Stimulated activated CD4-positive, alpha-beta T cell treated with anti-CD3 and anti-CD28 coated beads, Interleukin-1b, Interleukin-23, amount 100 ng/mL, for 48 hours (primary cell): ENCODE measurements at places on chromosomes 1 and 21.
A peak's percentile ranks its signal among the peaks of the same experiment; 100 is the strongest.

GRCh38 chr21:46323227-46323709, 402 bp downstream of the C21orf58 start:
- peak; percentile 28 for DNase-seq

DNA sequence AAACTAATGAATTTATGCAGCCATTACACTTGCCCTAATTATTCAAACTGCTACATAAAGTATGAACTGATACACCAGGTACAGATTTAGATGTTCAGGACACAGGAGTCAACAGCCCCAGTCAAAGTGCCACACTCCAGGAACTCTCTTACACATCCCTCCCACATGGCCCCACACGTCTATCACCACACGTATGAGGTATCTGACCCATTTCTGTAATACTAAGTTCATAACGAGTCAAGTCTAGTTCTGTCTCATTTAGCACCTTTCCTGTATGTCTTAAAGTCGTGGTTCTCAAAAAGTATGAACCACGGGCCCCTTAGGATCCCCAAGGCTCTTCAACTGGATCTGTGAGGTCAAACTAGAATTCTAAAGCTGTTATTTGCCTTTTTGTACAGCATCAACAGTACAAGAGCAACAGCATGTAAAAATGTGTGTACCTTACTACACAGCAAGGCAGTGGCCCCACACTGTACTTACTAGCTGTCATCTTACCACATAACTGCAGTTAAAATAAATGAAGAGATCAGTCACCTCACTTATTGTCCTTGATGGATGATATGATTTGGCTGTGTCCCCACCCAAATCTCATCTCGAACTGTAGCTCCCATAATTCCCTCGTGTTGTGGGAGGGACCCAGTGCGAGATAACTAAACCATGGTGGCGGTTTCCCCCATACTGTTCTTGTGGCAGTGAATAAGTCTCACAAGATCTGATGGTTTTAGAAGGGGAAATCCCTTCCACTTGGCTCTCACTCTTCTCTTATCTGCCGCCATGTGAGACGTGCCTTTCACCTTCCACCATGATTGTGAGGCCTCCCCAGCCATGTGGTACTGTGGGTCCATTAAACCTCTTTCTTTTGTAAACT, 42.6 kb downstream of the SIPA1L2 start:
- peak; percentile 66 for DNase-seq

DNA sequence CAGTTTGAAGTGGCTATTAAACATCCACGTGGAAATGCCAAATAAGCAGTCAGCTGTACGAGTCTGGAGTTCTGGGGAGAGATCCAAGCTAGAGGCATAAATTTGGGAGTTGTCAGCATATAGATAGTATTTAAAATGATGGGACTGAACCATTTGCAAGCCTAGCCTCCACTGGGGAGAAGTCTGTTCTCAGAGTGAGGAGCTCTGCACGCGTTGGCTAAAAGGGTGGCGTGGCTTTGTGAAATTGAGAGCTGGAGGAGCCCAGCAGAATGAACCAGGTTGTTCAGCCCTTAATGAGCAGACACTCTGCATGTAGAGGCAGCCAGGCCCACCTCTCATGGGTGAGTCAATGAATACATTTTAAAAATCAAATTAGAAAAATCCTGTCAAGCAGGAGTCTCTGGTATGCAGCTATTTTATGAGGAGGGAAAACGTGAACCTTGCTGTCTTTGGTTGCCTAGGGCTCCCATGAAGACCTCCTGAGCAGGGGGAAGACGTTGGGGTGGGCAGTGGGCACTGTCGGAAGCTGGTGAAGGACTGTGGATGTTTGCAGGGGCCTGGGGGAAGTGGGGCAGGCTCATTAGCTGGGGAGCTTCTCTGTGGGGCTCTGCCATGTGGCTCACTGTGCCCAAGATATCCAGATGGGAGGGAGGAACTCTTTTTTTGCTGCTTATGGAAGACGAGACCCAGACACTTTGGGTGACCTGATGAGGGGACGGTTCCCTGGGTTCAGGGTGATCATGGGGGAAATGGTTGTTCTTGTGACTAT, 18.8 kb downstream of the TMCC2 start:
- DNase-seq, result no peak

DNA sequence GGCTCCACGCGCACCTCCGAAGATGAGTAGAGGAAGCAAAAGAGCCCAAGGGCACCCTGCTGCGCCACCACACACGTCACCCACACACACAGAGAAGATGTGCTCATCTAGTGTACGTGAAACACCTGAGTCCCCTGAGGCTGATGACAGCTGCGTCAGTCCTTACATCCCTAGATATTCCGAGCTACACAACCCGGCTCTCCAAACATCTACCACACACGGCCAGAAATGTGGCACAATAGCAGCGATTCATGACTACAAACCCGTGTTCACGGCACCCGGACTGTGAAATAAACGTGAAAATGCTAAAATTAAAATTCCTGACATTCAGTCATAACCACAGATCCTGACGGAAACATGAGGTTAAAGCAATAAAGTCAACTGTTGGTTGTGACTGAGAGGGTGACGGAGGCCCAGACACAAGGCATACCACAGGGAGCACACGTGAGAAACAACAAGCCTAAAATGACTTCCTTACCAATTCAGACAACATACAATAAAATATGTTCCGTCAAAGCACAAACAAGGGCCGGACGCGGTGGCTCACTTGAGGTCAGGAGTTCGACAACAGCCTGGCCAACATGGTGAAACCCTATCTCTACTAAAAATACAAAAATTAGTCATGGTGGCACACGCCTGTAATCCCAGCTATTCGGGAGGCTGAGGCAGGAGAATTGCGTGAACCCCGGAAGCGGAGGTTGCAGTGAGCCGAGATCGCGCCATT, 7.3 kb downstream of the SSU72 start:
- DNase-seq, result no peak

DNA sequence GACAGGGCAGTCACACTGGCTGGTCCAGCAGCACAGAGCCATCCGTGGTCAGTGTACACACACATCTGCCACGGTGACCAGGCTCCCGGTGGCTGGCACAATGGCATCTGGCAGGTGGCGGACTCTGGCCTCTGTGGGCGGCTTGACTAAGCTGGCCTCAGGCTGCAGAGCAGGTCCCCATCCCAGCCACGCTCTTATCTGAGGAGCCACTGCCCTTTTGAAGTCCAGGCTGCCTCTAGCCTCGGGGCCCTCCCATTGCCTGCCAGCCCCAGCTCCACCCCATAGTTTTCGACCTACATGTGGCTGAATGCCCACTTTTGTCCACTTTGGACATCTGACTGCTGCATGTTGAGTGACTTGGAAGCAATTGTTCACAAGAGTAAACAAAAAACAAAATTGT, 29.9 kb upstream of the EDN2 start:
- DNase-seq, result no peak

DNA sequence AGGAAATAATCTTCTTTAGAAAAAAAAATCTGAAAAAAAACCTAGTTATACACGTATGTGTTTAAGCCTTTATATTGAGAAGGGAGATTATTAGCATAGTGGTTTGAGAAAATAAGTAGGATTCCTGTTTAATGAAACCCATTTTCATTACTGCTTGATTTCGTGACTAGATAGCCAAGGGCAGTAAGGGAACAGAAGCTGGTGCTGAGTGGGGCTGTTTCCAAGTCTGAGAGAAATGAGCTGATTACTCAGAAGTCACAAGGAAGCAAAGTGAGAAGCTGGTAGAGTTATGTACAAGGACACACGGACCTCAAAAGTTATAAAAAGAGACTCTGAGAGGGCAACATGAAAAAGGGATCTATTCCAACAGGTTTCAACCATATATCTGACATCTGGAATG, 256.5 kb downstream of the TTLL7 start:
- DNase-seq, result no peak

GRCh38 chr1:8347635-8348034, 29.7 kb downstream of the SLC45A1 start:
- DNase-seq, result no peak

DNA sequence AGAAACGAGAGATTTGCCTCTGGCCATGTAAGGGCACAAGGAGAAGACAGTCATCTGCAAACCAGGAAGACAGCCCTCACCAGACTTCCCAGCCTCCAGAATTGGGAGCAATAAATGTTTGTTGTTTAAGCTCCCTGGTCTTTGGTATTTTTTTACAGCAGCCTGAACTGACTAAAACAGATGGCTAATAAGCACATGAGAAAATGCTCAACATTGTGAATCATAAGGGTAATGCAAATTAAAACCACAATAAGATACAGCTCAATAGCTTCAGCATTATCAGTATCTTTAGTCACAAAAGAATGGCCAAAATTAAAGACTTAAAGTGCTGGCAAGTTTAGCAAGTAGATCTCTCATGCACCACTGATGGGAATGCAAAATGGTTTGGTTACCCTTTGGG, 11.7 kb downstream of the UBE2G2 start:
- no peak for DNase-seq

DNA sequence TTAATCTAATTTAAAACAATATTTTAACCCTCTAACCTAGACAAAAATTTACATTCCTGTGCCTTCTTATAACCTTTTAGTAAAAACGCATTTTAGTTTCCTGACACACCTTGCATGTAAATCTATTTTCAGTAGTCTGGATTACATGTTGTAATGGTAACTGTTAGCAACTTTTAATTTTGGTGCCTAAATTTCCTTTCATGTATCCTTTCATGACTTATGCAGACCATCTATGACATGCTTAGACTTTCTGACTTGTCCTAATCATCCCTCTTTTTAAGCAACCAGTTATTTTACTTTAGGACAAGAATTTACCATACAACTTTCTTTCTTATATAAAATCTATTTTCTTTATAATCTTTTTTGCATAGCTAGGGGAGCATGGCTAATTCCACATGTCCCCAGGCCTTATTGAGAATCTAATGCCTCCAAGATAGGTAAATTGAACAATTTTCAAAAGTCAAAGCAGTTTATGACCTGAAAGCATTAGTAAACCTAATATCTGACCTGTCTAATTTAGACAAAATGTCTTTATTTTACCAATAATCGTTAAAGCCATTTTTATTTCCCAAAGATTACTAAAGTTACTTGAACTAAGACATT, 57.5 kb upstream of the IL12RB2 start:
- no peak for DNase-seq

GRCh38 chr1:52955129-52955970, 28.3 kb downstream of the SCP2 start:
- no peak for DNase-seq

DNA sequence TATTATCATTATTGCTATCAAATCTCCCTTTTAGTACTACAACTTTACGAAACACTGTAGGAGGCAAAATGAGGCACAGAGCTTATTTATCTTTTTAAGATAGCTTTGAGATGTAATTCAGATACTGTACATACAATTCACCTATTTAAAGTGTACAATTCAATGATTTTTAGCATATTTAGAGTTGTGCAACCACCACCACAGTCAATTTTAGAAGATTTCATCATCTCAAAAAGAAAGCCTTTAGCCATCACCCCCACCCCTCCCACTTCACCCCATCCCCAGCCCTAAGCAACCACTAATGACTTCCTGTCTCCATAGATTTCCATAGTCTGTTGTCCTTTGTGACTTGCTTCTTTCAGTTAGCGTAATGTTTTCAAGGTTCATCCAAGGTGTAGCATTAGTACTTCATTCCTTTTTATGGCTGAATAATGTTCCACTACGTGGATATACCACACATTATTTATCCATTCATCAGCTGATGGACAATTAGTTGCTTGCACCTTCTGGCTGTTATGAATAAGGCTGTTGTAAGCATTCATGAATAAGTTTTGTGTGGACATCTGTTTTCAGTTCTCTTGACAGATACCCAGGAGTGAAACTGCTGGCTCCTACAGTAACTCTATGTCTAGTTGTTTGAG, 9.4 kb upstream of the CAPN9 start:
- DNase-seq, result no peak

DNA sequence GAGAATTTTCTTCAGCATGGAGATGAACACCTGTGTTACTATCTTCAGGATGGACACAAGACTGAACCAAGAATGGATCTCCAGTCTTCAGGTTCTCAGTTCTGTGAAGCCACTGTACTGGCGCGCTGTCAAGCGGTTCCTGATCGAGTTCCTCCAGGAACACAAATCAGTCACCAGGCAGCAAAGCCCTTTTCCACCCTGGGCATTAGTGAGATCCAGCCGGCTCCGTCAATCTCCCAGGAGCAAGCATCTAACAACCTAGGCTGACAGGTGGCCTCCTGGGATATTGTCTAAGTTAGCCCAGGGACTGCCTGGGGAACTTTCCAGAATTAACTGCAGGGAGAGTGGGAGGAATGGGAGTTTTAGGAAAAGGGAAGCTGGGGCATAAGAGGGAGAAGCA, 9.7 kb upstream of the IGFN1 start:
- DNase-seq, result no peak

DNA sequence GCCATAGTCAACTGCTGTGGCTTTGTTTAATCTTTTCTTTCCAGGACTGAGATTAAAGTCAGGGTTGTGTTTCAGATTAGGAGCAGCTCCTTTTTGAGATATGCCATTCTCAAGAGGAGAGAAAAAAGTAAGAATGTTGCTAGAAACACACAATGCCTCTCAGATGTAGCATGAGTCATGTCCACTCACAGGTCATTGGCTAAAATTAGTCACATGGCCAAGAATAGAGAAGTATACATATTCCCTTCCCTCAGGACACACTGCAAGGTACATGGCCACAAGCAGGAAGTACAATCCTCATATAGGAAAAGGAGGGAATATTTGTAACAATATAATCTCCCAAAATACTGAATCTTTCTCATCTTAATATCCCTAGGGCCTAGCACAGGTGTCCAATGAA, 141.9 kb upstream of the PTBP2 start:
- no peak for DNase-seq

GRCh38 chr21:42212266-42212665, 6.7 kb upstream of the ABCG1 start:
- no peak for DNase-seq

GRCh38 chr1:116311756-116312680, 61.0 kb upstream of the ATP1A1 start:
- no peak for DNase-seq

GRCh38 chr1:155981266-155982088, 3.1 kb upstream of the ARHGEF2 start:
- peak; percentile 22 for DNase-seq

GRCh38 chr1:50268049-50268448, 155.2 kb downstream of the DMRTA2 start:
- DNase-seq, result no peak

- no peak for DNase-seq
These were observed 24.7 kb downstream of the ST3GAL3 start for GRCh38 chr1:43731867-43732531.

GRCh38 chr1:78483903-78484302, 6.9 kb upstream of the PTGFR start:
- no peak for DNase-seq

GRCh38 chr1:104768466-104768865, 1018.8 kb downstream of the AMY1C start:
- no peak for DNase-seq
